ENCODE measurements at places on chromosomes 12 and 14.
A peak's percentile ranks its signal among the peaks of the same experiment; 100 is the strongest.

GRCh38 chr14:91473046-91473445 is 37.1 kb downstream of the PPP4R3A start:
- no peak for DNase-seq

- no peak for DNase-seq
Observed at GRCh38 chr12:6461401-6462233, 8.9 kb downstream of the VAMP1 start.

- DNase-seq, result no peak
Observed at GRCh38 chr14:68557648-68558047, 235.2 kb downstream of the ZFP36L1 start.

GRCh38 chr14:32300136-32300535 is 29.0 kb upstream of the AKAP6 start:
- DNase-seq, result no peak

DNA sequence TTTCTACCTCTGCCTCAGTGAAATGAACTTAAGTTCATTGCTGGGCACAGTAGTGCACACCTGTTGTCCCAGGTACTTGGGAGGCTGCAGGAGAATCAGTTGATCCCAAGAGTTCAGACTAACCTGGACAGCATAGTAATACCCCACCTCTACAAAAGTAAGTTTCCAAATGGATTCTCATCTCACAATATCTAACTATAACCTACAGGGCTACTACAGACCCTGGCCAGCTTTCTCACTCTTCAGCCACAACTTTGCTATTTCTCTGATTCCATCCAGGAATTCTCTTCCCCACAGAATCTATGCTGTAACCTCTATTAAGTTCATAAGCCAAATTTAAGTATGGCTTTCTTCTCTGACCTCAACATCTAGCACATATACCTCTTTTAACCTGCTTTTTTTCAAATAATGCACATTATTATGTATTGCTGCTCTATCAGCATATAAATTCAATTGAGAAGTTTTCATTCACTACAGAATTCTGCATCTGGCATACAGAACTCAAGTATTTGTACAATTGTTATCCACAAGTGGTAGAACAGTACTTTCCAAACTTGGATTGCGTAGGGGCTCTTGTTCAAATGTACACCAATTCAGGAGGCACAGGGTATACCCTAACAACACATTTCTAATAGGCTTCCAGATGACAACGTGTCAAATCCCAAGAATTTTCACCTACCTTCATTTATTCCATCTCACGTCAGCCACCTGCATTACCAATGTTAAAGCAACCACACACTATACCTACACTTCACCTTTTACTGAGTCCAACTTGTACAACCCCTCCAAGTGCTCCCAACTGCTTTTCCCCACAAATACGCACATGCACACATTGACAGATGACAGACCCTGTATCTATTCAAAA is 3.8 kb downstream of the RPS29 start:
- DNase-seq, result no peak

DNA sequence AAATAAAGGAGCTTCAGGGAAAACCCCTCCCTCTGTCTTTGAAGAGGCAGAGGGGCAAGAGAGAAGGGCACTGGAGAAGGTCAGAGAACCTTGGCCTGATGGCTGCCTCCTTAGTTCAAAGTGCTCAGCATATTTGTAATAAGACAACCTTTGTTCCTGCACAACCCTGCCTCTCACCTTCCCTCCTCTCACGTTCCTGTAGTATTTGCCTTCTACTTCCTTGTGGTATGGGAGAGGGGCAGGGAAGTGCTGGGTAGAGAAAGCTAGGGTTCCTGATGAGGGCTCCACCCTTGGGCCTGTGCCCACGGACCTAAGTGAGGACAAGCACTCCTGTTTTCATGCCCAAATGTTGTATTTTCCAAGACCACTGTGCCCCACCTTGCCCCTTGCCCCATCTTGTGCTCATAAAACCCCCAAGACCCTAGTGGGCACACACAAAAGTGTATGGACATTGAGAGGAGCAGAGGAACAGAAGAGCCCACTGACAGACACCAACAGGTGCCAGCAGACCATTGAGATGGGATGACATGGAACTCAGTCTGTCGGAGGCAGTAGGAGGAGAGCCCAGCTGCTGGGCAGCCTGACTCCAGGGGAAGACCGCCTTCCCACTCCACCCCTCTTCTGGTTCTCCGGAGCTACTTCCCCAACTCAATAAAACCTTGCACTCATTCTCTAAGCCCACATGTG is 261.5 kb upstream of the CCDC196 start:
- DNase-seq, result no peak

- peak; percentile 91 for DNase-seq
Observed at GRCh38 chr14:34496679-34497513, 34.9 kb upstream of the SPTSSA start.

Measured in epithelial cell of prostate (primary cell).